NCI-H524 (cell line): ENCODE measurements at places on chromosomes 1 and 21.

DNA sequence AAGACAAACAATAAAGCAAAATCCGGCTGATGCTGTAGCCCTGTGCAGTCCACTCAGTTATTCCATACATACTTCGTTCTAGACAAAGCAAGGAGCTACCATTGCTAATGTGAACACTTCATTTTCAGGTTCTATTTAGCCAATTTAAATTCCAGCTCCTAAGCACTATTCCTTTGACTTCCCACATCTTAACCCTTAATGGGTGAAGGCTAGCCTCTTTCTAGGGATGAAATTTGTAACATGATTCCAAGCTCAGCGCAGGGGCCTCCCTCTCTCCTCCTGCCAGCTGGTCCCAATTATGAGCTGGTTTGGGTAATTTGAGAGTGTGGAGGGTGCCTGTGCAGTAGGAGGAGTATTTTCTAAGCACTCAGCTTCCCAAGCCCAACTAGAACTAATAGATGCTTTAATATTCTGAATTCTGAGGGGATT lies 53.9 kb upstream of the PTGFRN start:
- peak; percentile 92 for DNase-seq

GRCh38 chr1:219171192-219171935 lies 2.3 kb upstream of the LYPLAL1 start:
- DNase-seq, result no peak

GRCh38 chr1:89865498-89866382 lies 44.9 kb downstream of the LRRC8D start:
- DNase-seq, result no peak

GRCh38 chr1:7645751-7646048 lies 125.4 kb upstream of the VAMP3 start:
- no peak for DNase-seq

GRCh38 chr1:98923667-98924066 lies 81.0 kb downstream of the PLPPR5 start:
- no peak for DNase-seq

GRCh38 chr1:8584316-8584715 lies 233.1 kb downstream of the RERE start:
- DNase-seq, result no peak

GRCh38 chr1:85133565-85134159 lies 67.2 kb downstream of the SYDE2 start:
- DNase-seq, result no peak

GRCh38 chr1:203059485-203059884 lies 26.3 kb downstream of the MYOG start:
- DNase-seq, result no peak

- peak; percentile 20 for DNase-seq
Observed at GRCh38 chr1:183609313-183609712, 19.1 kb upstream of the NCF2 start.

- no peak for DNase-seq
Observed at GRCh38 chr1:221740369-221740992, 1.4 kb downstream of the DUSP10 start.

DNA sequence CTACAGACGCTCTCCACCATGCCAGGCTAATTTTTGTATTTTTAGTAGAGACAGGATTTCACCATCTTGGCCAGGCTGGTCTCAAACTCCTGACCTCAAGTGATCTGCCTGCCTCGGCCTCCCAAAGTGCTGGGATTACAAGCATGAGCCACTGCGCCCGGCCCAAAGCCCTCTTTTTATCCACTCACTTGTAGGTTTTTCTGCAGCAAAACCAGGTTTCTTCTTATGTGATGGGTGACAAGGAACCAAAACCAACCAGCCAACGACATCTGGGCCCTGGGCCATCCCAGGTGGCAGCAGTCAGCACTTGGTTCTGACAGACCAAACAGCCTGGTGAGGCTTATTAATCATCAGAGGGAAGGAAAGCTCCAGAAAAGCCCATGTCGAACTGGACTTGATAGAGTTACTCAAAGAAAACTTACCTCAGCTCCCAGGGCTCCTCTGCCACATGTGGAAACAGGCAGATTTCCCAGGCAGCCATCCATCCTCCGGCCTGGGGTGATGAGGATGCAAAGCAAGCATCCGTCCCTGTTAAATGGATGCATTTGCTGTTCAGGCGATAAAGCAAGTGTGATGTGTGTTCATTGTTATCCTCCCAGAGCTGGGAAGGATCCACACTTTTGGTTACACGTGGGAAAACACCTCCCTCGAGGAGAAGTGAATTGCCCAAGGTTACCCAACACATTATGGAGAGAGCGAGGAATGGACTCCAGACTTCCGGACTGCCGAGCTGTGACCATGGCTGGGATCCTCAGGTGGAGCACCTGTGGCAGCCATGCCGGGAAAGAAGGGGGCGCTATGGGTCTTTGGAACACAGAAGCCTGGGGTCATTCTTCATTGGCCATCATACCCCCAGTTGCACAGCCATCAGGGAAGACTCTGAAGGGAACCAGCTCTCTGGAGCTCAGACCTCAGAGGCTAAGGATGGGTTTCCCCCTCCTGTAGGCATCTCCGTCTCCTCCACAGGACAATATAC lies 118.8 kb downstream of the HUNK start:
- DNase-seq, result peak; percentile 24

- no peak for DNase-seq
Observed at GRCh38 chr1:53046930-53047329, 15.1 kb upstream of the PODN start.

- no peak for DNase-seq
Observed at GRCh38 chr1:45723248-45723930, 27.1 kb downstream of the IPP start.

DNA sequence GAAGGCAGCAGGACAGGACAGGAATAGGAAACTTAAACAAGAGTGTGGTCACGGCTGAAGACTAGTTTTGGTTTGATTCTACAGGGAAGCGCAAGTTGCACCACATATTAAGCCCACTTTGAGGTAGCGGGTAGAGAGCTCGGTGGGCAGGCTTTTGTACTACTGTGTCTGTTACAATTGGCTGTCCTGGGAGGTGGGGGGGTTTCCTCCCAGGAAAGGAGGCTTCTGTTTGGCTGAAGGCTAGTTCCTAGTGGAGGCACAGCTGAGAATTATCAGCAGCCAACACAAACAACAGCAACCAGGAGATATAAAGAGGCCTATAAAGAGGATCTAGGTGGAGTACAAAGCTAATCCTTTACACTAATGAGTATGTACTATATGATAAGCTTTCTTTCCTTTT lies 62.7 kb downstream of the ZNF648 start:
- DNase-seq, result no peak

GRCh38 chr1:9121496-9122409 lies 7.1 kb downstream of the GPR157 start:
- no peak for DNase-seq

DNA sequence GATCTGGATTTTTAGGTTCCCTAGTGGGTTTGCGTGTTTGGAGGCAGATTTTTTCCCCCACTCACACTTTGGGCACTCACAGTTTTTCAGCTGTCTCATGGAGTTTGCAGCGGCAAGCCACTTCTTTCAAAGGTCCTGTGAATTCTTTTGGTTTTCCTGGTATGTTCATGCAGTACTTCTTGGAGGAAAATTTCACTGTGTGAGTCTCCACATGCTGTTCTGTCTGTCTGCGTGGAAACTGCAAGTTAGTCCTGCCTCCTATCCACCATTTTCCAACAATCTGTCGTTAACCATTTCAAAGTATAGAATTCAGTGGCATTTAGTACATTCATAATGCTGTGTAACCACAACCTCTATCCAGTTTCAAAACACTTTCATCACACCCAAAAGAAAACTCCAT lies 793 bp upstream of the FMO1 start:
- no peak for DNase-seq

GRCh38 chr1:229229721-229230139 lies 41.2 kb upstream of the RAB4A start:
- DNase-seq, result no peak
